Stimulated activated CD4-positive, alpha-beta T cell treated with anti-CD3 and anti-CD28 coated beads, TNF-alpha, amount 100 ng/mL, for 48 hours (primary cell): ENCODE measurements at places on chromosomes 16 and 17.

DNA sequence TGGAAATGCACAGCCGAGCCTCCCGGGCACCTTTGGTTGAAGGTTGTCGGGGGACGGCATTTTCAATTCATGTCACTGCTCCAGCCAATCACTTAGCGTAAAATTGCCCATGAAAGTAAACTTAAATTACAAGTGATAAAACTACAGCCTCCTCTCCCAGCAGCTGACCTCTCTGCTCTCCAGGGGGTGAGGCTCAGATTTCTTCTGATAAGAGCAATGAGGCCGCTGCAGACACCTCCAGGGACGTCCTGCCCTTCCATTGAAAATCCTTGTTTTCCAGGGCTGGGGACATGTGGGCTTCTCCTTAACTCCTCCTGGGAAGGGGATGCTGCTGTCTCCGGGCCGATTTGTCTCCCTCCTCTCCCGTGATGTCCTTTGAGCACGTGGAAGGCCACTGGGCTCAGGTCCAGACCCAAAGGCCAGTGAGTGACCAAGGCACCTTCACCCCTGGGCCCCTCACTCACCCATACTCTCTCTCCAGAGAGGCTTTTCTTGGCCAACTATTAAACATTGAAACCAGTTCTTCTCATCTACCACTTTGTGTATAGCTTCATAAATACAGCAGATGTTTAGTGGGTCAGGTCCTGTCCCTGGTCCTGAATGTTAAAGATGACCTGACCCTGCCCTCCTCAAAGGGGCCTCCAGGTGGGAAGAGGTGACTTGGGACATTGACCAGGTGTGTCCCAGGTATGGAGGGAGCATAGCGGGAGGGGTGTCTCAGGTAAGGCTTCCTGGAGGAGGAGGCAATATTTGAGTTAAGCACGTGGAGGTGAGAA lies 52.3 kb downstream of the MGAT5B start:
- no peak for DNase-seq

- DNase-seq: no peak
Observed at GRCh38 chr17:72710202-72710601, 382.3 kb downstream of the SLC39A11 start.

GRCh38 chr16:50478075-50478772 lies 70.0 kb upstream of the NKD1 start:
- DNase-seq: no peak

GRCh38 chr17:68829211-68829610 lies 126.0 kb downstream of the ABCA8 start:
- DNase-seq: no peak

DNA sequence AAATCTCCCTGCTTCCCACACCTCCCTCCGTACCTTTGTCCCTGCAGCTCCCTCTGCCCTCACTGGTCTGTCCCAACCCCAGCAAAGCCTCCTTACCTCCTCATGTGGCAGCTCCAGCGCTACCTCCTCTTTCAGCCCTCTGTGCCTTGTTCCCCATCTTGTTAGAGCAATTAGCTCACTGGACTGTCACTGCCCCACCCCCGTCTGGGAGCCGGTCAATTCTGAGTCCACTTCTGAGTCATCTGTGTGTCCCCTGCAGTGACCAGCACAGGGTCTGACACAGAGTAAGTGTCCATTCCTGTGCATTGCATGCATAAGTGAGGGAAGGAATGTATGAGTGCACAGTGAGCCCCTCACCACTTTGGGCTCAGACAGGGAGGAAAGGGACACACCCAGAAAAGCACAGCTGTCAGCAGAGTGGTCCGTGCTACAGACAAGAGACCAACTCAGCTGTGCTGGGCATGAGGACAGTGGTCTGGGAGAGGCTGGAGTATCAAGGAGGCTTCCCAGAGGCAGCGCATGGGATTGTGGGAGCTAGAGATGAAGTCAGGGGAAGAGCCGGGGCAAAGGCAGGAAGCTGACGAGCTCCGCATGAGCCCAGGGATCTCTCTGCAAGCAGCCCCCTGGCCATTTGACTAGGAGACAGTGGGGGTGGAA lies 45.9 kb downstream of the PITPNM3 start:
- DNase-seq: no peak

- no peak for DNase-seq
Observed at GRCh38 chr16:1830213-1830612, 3.2 kb downstream of the FAHD1 start.

GRCh38 chr16:27405546-27406451 lies 3.8 kb downstream of the IL21R start:
- peak; percentile 80 for DNase-seq

GRCh38 chr16:67248401-67249177 lies at the start of gene SLC9A5:
SLC9A5 (plus strand) TSS chr16:67248979; CDS start chr16:67249015, 36 bp downstream.
- no peak for DNase-seq
